ENCODE measurements at places on chromosomes 1 and 21.

- DNase-seq, result no peak
Measured at GRCh38 chr1:75614399-75614756, 3.5 kb upstream of the SLC44A5 start.

DNA sequence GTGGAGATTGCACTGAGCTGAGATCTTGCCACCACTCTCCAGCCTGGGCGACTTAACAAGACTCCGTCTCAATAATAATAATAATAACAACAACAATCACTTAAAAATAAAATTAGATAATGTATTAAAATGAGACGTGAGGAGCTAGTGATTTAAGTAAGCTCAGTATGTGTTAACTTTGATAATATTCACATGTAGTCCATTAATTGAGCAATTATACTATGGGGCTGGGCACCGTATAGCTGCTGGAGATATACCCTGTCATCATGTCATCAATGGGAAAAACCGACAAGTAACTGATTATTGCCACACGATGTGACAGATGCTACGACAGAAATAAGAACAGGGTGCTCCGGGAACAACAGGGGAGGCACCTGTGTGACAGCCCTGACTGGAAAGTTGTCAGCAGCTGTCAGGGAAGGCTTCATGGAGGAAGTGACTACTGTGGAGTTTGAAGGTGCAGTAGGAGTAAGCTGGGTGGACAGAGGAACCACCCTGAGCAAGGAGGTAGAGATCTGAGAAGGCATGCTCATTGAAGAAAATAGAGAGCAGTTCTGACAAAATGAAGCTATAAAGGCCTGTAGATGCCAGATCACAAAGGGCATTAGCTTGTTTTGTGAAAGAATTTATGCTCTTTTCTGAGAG, 924 bp upstream of the CAMSAP2 start:
- no peak for DNase-seq

- peak; percentile 42 for DNase-seq
Measured at GRCh38 chr21:25881524-25882376, 147.0 kb downstream of the GABPA start.

DNA sequence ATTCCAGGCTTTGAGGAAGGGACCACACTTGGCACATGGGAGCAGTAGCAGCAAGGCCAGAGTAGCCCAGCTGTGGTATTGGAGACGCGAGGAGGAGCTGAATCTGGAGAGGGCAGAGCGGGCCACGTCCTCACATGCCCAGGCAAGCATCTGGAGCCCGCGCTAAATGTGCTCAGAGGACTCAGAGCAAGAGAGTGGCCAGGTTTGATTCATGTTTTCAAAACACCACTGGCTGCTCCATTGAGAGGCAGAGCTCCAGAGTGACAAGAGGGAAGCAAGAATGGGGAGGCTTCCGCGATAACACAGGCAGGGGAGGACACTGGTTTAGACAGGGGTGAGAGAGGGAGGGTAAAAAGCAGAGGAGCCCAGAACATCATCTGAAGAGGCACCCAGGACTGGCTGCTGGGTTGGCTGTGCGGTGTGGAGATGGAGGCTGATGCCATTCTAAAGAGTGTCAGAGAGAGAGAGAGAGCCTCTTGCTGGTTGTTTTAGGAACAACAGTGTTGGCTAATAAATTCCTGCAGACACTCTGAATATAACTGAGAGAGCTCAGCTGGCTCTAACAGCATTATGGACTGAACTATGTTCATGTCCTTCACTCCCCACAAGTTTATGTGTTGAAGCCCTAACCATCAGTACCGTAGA, 32.3 kb downstream of the RCAN1 start:
- DNase-seq, result peak; percentile 5

DNA sequence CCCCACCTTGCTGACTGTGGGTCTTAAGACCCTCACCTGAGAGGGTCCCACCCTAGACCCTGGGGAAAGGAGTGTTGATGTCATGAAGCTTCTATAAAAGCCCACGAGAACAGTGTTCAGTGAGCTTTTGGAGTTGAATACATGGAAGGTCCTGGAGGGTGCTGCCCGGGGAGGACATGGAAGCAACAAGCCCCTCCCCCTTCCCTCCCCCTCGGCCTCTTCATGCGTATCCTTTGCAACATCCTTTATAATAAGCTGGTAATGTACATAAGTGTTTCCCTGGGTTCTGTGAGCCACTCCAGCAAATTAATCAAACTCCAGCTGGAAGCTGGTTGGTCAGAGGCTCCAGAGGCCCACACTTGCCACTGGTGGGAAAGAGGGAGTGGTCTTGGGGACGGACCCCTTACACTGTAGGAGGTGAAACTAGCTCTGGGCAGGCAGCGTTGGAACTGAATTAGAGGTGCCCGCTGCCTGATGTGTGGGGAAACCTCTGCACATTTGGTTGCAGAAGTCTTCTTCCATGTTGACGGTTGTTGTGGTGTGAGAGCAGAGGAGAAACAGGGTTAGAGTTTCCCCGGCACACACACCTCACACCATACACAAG, 14.7 kb upstream of the COL6A1 start:
- DNase-seq, result no peak

- no peak for DNase-seq
Measured at GRCh38 chr1:92933459-92933858, 27.8 kb downstream of the DIPK1A start.

Data from stimulated activated CD4-positive, alpha-beta T cell treated with anti-CD3 and anti-CD28 coated beads, Interleukin-12 subunit alpha, Interleukin-12 subunit beta, amount 100 ng/mL, for 48 hours (primary cell).